Upper lobe of right lung (tissue), 1 donor: ENCODE measurements at places on chromosomes 12 and 14. TPM values are rescaled to one million over a fixed set of nuclear protein-coding genes. Genes with fewer than 3 reads are reported as not detected.

The ST8SIA1 gene
- 8.5 TPM for total RNA-seq

The FAM186B gene
- total RNA-seq, result 0.75 TPM

The GLT1D1 gene
- 3.5 TPM for total RNA-seq

The RNFT2 gene
- total RNA-seq, result 2.6 TPM

The IL23A gene
- 0.81 TPM for total RNA-seq

The AKAP5 gene
- total RNA-seq, result 3.6 TPM

The AKAP6 gene
- 7.7 TPM for total RNA-seq

The KRT73 gene
- total RNA-seq, result 0.52 TPM

The TSPAN19 gene
- total RNA-seq, result not detected

The KRT3 gene
- not detected for total RNA-seq

The ARMH4 gene
- total RNA-seq, result 2.3 TPM

The INHBE gene
- total RNA-seq, result not detected

The KERA gene
- not detected for total RNA-seq

- no peak for DNase-seq
Observed at GRCh38 chr12:116537101-116537904, 21.9 kb upstream of the MAP1LC3B2 start.

- DNase-seq, result no peak
Observed at GRCh38 chr12:59637692-59638070, 41.9 kb downstream of the SLC16A7 start.

GRCh38 chr14:20179218-20179617 is 11.5 kb upstream of the OR11G2 start:
- no peak for DNase-seq

- no peak for DNase-seq
Observed at GRCh38 chr14:96167224-96168148, 37.2 kb upstream of the BDKRB2 start.

DNA sequence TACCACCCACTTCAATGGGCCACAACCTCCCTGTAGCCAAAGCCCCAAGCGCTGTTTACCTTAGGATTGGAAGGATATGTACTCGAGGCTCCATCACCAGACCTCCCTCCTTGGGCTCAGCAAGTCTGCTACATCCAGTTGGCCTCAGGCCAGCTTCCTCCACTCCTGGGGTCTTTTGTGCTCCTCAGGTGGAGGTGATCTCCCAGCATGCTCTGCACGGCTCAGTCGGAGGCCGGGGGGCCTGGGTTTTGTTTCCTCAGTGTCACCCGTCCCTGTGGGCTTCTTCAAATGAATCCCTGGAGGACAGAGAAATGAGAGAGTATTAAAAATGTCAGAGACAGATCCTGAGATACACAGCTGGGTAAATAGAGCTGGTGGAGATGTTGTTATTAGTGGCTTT is 723.1 kb upstream of the TBX3 start:
- no peak for DNase-seq

DNA sequence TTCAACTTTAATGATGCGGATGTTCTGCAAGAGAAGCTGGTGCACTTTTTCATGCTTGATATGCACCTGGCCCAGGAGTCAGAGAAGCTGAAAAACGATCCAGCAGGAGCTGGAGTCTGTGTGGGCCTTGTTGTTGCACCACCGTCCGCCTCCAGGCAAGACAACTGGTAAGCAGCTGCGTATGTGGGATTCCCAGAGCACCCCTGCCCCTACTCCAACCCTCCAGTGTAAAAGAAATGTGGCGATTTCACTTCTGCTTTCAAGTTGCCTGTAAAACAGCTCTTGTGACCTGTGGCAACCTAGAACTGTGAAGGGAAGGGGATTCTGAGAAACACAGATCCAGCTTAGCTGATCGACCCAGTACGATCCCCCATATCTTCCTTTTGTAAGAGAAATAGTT is 154.1 kb upstream of the PELI2 start:
- no peak for DNase-seq

- DNase-seq, result no peak
Observed at GRCh38 chr12:18217966-18218365, 43.4 kb upstream of the PIK3C2G start.

DNA sequence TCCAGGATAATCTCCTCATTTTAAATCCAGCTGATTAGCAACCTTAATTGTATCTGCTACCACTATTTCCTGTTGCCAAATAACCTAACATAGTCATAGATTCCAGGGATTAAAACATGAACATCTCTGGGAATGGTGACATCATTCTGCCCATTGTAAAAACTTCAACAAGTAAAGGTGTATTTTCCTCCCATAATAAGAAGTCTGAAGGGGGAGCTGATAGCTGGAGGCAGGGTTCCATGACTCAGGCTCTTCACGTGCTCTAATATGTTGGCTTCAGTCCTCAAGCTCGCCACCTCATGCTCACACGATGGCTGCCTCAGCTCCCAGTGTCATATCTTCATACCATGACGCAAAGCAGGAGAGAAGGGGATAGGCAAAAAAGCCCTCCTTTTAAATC is 172.0 kb upstream of the VASH1 start:
- DNase-seq, result no peak

GRCh38 chr12:78928200-78929074 is 63.9 kb downstream of the SYT1 start:
- DNase-seq, result no peak

DNA sequence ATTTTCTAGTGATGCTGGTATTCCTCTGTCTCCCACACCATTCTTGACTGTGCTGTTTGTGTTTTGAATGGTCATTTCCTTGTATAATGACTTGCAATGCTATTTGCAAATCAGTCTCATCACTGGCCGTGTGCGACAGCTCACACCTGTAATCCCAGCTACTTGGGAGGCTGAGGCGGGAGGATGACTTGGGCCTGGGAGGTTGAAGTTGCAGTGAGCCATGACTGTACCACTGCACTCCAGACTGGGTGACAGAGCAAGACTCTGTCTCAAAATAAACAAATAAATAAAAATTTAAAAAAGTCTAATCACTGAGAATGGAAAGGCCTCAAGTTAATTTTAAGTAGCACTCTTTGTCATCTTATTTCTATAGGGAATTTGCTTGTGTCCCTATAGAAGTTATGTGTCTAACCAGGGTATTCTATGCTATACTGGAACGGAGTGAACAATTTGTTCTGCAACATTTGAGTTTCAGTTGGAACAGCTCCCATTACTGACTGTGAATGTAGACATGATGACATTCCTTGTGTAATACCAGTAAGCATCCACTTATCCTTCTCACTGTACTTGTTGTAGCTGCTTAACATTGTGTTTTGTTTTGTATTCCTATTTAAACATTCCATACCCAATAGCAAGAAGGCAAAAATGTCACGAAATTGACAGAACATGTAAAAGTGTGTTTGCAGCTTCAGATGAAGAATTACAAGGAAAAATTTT is 126.3 kb downstream of the MGST1 start:
- DNase-seq, result no peak

GRCh38 chr12:40168001-40168400 is 56.8 kb upstream of the LRRK2 start:
- no peak for DNase-seq

- DNase-seq, result no peak
Observed at GRCh38 chr14:89624500-89625156, 207.6 kb upstream of the FOXN3 start.

GRCh38 chr14:24234095-24235005 is 1.6 kb downstream of the GMPR2 start:
- no peak for DNase-seq

GRCh38 chr14:79331830-79332229 is 879.5 kb downstream of the DIO2 start:
- DNase-seq, result no peak

DNA sequence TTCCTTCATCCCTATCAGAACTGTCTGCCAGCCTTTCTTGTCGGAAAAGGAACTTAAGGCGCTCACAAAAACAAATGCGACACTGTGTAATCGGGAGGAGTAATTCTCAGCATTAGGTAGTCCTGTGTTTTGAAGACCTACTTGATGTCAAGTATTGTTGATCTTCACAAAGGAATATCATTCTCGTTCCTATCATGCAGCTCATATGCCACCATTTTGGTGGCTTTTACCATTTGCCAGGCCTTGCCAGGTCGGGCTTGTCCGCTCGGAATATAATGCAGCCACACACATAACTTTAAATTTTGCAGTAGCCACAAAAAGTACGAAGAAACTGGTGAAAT is 903 bp upstream of the PPP4R3A start:
- DNase-seq, result no peak

DNA sequence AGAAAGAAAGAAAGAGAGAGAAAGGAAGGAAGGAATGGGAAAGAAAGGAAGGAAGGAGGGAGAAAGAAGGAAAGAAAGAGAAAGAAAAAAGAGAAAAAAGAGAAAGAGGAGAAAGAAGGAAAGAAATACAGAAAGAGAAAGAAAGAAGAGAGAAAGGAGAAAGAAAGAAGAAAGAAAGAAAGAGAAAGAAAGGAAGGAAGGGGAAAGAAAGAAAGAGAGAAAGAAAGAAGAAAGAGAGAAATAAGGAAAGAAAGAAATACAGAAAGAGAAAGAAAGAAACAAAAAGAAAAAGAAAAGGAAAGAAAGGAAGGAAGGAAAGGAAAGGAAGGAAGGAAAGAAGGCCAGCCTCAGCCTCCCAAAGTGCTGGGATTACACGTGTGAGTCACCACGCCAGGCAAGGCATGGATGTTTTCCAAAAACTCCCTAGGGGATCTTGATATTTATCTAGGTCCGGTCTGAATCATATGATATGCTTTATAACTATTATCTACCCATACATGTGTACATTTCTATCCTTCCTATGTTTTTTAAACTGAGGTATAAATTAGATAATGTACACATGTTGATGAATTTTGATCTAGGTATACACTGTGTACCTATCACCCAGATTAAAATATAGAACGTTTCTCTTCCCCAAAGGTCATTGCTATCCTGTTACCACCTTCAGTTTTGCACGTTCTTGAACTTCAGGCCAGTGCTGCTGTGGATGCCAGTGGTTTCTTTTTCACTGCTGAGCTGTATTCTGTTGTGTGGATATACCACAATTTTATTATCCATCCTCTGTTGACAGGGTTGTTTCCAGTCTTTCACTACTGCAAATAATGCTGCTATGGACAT is 177.9 kb downstream of the RBM19 start:
- no peak for DNase-seq

DNA sequence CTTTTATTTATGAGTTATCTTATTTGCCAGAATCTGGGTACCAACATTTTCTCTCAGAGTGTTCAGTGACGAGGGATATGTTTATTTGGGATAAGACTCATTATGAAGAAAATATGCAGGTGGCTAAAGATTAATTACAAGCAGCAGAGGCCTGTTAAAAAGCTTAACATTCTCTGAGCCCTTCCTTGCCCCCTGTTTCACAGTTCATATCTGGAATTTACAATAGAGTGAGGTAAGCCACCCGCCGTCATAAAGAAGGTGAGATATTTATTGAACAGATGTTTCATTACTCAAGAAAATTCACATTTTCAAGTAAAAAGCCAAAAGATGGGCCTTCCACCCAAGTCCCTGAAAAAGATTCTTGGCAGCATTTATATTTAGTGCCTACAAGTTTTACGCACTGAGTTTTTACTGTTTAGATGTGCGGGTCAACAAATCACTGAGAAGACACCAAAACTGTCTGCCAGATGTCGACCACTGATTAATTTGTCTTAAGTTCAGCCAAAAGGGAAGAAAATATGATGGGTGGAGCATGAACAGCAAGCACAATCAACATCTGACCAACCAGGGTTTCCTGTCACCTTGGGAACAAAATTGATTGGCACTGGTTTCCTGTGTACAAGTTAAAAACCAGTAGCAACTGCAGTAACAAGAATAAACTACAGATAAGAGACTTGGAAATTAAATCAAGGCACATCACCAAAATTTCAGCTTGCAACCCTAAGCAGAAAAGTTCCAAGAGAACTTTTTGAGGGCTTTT is 85.5 kb upstream of the PTPRB start:
- DNase-seq, result no peak

DNA sequence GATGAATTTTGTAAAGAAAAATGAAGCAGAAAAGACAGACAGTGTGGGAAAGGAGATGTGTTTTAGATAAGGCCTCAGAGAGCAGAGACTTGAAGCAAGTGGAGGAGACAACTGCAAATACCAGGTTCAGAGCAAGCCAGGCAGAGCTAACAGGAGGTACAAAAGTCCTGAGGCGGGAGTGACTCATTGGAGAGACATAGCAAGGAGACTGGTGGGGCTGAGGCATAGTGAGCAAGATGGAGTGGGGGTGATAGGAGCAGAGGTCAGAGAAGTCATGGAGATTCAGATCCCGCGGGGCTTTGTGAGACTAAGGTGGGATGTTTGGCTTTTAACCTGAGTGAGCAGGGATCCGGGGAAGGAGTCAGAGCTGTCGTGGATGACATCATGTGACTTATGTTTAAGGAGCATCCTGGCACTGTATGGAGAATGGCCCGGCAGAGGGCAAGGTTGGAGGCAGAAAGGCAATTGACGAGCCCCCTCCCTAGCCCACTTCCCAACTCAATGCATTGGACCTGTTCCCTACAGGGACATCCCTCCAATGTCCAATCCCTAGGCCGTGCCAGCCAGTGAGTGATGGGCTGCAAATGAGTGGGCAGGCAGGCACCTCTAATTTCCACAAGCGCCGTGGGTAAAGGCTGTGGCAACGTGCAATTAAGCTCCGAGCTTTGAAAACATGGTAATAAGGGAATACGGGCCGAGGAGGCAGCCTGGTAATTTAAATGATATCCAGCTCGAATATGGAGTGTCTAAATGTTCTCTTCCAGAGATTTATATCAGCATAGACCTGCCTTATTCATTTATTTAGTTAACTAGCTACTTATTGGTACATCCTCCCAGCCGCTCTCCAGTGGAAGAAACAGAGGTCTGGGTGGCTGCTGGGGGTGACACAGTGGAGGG is 206.8 kb upstream of the LHX5 start:
- DNase-seq, result no peak

DNA sequence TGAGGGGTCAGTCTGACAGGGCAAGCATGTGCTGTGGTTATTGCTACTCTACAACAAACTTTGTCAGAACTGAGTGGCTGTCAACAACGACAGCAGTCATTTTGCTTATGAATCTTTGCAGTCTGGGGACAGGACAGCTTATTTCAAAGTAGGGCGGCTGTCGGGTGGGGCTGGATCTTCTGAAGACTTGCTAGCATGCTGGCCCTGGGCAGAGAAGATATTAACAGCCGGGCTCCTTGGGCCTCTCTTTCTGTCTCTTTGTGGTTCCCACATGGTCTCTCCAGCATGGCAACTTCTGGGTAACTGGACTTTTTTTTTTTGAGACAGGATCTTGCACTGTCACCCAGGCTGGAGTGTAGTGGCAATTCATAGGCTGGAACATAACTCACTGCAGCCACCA is 33.9 kb upstream of the ALDH2 start:
- DNase-seq, result no peak

DNA sequence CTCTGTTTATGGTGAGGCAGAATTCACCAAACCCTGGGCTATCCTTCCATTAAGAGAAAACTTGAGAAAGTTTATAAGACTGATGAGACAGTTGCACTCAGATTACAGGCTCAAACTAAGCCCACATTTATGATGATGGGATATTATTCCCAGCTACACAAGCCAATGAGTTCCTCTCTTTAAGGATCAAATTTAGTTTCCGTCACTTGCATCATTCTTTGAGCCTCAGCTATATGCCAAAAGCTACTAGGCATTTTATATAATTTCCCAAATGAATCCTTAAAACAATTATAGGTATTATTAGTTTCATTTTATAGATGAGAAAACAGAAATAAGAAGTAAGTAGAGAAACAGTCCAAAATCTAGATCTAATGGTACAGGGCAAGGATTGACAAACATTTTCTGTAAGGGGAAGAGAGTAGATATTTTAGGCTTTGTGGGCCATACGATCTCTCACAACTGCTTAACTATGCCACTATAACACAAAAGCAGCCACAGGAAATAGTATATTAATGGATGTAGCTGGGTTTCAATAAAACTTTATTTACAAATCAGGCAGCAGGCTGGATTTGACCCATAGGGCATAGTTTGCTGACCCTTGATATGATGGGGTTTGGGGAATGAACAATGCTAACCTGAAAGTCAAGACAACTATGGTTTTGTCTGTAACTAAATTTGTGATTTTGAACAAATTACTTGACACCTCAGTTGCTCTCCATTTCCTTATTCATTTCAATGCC is 91.8 kb upstream of the PLXNC1 start:
- DNase-seq, result no peak
